Tibial nerve (tissue), 4 donors: ENCODE measurements at places on chromosomes 3 and 15. TPM values are rescaled to one million over a fixed set of nuclear protein-coding genes. Genes with fewer than 3 reads are reported as not detected.

The RFX7 gene
- 7.1 TPM for total RNA-seq

The SLCO3A1 gene
- 13.8 TPM for total RNA-seq

The PYGO1 gene
- 11.9 TPM for total RNA-seq

The SV2B gene
- 17.1 TPM for total RNA-seq

The NR2E3 gene
- not detected for total RNA-seq

The PPM1M gene
- 27.6 TPM for total RNA-seq

The C3orf85 gene
- total RNA-seq: not detected

The MEIS2 gene
- 14.7 TPM for total RNA-seq

The TWF2 gene
- total RNA-seq: 60.9 TPM

The PIK3CA gene
- total RNA-seq: 45.2 TPM

The DNAH12 gene
- 1.1 TPM for total RNA-seq

The FETUB gene
- not detected for total RNA-seq

The TP63 gene
- total RNA-seq: 1.7 TPM

The CFAP20DC gene
- 1.8 TPM for total RNA-seq

The CP gene
- 19.7 TPM for total RNA-seq
